ENCODE measurements at places on chromosomes 7 and 10.

DNA sequence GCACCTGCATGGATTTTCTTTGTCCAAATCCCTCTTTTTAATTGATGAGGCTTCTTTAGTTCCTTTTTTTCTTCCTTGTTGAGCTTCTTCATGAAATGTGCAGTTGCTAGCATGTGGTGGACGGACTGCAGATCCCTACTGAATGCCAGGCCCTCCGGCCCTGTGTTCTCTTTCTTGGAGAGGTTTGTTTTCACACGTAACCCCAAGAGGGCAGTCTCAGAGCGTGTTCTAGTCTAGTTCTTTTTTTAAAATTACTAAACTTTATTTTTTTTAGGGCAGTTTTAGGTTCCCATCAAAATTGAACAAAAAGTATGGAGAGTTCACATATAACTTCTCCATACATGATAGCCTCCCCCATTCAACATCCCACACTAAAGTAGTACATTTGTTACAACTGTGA, 190.0 kb downstream of the CFTR start:
- no peak for DNase-seq

DNA sequence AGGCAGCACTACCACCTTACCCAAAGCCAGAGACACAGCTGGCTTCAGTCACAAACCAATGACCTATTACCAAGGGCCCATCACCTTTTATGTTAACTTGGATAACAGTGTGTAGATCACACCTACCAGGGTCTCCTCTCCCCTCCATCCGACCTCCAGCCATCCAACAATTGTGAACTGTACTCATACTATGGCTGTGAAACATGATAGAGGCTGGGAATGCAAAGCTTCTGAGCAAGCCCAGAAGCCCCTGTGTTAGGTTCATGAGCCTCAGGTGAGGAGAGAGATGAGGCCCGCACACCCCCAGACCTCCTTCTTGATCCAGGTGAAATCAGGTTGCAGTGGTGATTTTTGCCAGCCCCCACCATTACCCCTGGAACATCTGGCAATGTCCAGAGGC, 47.7 kb downstream of the PNLIPRP2 start:
- DNase-seq = no peak

DNA sequence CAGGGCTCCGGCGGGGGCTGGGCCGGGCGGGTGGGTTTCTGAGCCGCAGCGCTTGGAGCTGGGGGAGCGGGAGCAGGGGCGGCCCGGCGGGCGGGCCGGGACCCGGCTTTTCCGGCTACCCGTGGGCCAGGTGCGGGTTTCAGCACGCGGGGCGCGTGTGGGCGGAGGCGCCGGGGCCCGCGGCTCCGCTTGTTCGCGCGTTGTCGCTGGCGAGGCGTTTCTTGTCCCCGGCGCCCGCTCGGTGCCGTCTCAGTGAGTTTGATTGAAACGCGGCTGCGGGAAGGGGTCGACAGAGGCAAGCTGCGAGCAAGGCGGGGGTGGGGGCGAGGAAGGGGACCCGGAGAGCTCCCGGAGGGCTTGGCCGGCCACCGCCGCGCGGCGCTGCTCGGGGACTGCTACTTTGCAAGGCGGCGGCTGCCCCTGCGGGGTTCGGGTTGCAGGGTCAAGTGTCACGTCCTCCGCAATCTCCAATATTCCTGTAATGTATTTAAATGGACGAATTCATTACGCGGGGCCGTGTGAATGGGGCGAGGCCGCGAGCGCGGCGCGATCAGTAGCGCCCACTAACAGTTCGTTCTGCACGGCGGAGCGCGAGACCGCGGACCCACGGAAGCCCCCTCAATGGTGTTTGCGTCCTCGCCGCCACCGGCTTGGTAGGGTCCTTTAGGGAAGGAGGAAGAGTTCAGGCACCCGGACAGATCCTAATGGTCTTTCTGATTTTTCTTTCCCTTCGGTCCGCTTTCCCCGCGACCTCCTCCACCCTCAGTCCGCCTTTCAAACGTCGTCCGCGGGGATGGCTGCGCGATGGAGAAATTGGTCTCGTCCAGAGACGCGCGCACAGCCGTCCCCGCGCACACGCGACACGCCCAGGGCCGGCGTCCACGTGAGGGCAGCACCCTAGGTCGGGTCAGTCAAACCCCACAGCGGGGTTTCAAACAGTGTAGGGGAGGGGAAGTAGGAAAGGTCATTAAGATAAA, 76.9 kb downstream of the INSIG1 start:
- DNase-seq = no peak

GRCh38 chr7:49866076-49866735, 92.8 kb downstream of the VWC2 start:
- DNase-seq = no peak

- no peak for DNase-seq
Observed at GRCh38 chr10:3173171-3173878, 743 bp upstream of the PITRM1 start.

DNA sequence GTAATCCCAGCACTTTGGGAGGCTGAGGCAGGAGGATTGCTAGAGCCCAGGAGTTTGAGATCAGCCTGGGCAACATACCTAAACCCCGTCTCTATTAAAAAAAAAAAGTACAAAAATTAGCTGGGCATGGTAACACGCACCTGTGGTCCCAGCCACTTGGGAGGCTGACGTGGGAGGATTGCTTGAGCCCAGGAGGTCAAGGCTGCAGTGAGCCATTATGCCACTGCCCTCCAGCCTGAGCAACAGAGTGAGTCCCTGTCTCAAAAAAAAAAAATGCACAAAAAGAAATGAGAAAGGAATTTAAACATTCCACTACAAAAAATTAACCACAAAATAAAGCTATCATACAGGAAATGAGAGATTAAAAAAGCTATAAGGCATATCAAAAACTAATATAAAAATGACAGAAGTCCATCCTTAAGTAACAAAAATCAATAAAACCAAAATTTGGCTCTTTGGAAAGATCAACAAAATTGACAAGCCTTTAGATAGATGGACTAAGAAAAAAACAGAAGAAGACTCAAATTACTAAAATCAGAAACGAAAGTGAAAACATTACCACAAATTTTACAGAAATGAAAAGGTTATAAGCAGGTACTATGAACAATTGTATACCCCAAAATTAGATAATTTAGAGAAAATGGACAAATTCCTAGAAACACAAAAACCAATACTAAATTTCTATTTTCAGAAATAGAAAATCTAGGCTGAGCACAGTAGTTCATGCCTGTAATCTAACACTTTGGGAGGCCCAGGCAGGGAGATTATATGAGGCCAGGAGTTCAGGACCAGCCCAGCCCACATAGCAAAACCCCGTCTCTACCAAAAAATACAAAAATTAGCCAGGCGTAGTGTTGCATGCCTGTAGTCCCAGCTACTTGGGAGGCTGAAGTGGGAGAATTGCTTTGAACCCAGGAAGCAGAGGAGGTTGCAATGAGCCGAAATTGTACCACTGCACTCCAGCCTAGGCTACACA, 42.4 kb upstream of the NANOS1 start:
- DNase-seq = no peak

GRCh38 chr7:33185786-33186185, 56.4 kb downstream of the BBS9 start:
- DNase-seq = peak; percentile 72

- no peak for DNase-seq
Observed at GRCh38 chr7:146826329-146826728, 709.7 kb downstream of the CNTNAP2 start.

DNA sequence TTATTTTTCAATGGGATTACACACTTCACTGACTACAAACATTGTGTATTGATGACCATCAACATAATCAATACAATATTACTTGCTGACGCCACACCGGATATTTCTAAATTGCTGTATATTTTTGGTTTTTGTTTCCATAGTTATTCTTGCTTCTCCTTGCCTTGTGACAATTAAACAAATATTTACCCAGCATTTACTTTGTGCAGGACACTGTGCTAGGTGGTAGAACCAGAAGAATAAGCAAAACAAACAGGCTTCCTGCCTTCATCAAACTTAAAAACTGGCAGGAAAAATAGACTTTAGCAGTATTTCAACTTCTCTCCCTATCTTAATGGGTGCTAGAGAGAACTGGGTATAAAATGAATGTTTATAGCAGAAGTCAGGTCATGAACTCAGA, 50.6 kb downstream of the ZNF277 start:
- no peak for DNase-seq

DNA sequence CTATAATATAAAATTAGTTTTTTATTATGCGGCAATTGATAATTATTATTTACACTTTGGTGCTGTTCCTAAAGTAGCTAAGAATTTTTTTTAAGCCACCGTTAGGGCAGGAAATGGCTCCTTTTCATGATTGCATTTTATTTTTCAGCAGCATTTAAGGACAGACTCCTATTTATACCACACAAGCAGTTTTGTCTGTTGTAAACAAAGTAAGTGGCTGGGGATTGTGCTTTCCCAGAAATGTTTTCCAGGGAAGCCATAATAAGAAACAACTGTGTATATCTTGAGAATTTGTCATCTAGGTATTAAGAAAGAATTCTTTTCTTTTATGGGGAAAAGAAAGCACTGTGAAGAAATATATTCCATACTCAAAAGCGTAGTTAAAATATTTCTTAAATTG, 232.0 kb downstream of the VTI1A start:
- DNase-seq = no peak

DNA sequence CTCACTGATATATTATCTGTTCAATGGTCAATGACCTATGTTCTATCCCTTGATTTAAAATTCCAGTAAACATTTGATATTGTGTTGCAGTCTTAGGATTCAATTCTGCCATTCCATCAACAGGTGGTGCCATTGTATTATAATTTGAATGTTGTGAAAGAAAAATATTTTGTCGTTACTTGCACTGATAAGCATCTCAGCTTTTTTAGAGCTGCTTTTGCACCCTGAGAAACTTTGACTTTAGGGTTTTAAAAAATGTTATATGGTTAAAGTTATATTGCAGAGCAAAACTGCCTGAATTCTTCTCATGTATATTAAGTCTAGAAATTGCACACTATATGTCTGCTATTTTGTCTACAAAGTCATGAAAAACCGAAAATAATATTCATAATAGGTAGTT, 18.8 kb upstream of the MINDY3 start:
- peak; percentile 58 for DNase-seq

- no peak for DNase-seq
Observed at GRCh38 chr7:36910859-36911258, 186.6 kb upstream of the AOAH start.

DNA sequence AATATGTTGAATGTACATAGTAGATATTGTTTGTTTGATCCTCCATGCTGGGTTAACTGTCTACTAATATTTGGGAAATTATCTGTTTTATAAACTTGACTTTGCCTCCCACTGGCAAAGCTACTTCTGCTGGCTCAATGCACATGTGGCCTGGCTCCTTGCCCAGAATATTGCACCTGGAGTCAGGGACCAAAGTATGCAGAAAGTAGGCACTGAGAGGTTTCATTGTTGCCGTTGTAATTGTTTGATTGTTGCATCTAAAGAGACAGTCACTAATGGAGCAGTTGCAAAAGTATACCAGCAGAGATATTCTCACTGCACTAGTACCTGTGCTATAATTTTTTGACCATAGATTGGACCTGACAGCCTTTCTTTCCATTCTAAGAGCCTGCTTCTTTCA, 137.8 kb upstream of the CNTNAP2 start:
- no peak for DNase-seq

DNA sequence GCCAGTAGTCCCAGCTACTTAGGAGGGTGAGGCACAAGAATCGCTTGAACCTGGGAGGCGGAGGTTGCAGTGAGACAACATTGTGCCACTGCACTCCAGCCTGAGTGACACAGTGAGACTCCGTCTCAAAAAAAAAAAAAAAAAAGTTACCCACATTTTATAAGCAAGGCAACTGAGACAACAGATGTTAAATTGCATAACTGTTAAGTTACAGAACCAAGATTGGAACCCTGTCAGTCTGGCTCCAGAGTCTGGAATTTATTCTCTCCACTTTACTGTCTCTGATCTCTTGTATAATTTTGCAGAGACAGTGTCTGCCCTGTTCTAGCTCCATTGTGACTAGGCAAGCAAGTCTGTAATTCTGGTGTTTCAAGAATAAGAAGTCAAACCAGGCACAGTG, 6.2 kb upstream of the ITGB1 start:
- DNase-seq = no peak

GRCh38 chr7:66557214-66558200, 71.2 kb upstream of the KCTD7 start:
- peak; percentile 54 for DNase-seq

DNA sequence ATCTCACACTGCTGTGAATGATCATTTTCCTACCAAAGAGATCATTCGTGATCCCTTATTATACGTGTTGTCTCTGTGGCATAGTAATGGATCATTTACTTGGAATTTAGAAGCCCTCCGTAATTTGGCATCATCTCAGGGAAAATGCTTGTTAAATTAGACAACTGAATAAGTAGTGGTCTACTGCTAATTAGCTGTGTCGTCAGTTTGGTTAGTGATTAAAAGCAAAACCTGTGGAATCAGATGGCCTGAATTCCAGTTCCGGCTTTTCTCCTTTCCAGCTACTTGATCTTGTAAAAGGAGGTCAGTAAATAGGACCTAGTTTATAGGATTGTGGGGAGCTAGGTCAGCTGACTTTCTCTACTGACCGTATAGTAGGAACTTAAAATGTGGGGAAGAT, 65.6 kb downstream of the RBM33 start:
- DNase-seq = no peak

DNA sequence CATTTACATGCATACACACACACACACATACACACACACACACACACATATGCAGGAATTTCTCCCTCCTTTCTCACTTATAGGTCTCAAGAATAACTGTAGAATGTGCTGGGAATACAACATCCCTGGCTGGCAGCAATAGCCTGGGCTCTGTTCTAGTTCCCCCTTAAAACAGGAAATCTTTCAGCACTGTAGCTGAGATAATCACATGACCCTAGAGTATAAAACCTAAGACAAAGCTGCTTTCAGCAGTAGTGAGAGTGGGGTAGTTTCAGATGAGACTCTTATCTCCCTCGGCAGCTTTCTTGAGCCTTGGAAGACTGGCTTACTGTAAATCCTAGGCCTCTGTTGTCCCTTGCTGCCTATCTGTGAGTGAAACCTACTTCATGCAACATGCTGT, 137.4 kb upstream of the AKR1E2 start:
- DNase-seq = no peak

GRCh38 chr7:16264036-16264819, 157.1 kb downstream of the CRPPA start:
- no peak for DNase-seq

DNA sequence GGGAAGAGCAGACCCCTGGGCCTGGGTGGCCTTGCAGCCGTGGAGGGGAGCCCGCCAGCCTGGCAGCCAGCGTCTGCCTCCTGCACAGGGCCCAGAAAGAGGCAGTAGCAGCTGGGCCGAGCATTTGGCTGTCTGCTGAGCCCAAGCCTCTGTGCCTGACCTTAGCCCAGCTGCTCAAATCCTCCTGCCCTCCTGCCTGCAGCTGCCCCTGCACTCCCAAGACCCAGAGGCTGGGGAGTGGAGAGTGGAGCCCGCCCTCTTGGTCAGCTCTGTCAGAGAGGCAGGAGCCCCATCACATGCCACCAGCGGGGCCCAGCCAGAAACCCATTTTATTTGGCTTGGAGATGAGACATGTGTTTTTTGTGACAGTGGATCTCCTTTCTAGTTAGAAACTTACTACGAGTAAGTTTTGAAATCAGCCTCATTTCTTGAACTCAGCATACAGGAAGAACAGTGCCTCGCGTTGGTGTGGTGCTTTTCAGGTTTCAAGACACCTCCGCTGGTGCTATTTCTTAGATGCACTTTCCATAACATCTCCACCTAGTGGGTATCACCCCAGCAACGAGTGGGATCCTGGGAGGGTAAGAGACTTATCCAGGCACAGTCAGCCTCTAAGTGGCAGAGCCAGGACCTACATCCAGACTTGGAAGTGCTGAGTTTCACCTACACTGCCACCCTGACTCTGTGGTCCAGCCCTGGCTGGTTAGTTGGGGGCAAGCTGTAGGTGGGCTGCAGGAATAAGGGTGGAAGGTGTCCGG, 477.1 kb downstream of the RPS24 start:
- DNase-seq = no peak

- DNase-seq = no peak
Observed at GRCh38 chr7:49789736-49790135, 16.3 kb downstream of the VWC2 start.
